SK-MEL-5 (cell line): ENCODE measurements at places on chromosomes 1 and 21. TPM values are rescaled to one million over a fixed set of nuclear protein-coding genes. Genes with fewer than 3 reads are reported as not detected.

JAM2 gene
- 0.11 and 0.26 TPM in 2 replicates for total RNA-seq

PRR9 gene
- not detected in 2 replicates for total RNA-seq

LCE2C gene
- total RNA-seq: not detected in 2 replicates

TESK2 gene
- 32.9 and 36.1 TPM in 2 replicates for total RNA-seq

CCDC27 gene
- 0.05 TPM in 1 of 2 replicates, not detected in the other for total RNA-seq

ROR1 gene
- 2.6 and 2.8 TPM in 2 replicates for total RNA-seq

DENND2D gene
- 3.0 and 3.5 TPM in 2 replicates for total RNA-seq

PTGER3 gene
- 0.03 and 0.05 TPM in 2 replicates for total RNA-seq

DEPDC1 gene
- 23.3 and 27.6 TPM in 2 replicates for total RNA-seq

B3GALT6 gene
- 25.9 and 29.0 TPM in 2 replicates for total RNA-seq

TMPRSS3 gene
- 0.34 TPM in 1 of 2 replicates, not detected in the other for total RNA-seq

ACTL8 gene
- total RNA-seq: 0.40 and 1.1 TPM in 2 replicates

GART gene
- 90.1 and 95.7 TPM in 2 replicates for total RNA-seq

REN gene
- not detected in 2 replicates for total RNA-seq

ARHGEF16 gene
- 0.45 and 0.58 TPM in 2 replicates for total RNA-seq

CRNN gene
- not detected in 2 replicates for total RNA-seq

C8A gene
- not detected in 2 replicates for total RNA-seq

CYP4Z1 gene
- total RNA-seq: not detected in 2 replicates

ADCY10 gene
- total RNA-seq: not detected in 2 replicates

CFH gene
- total RNA-seq: 1.3 and 1.7 TPM in 2 replicates

SLAMF9 gene
- 13.6 and 17.9 TPM in 2 replicates for total RNA-seq

TRIM63 gene
- 118 and 129 TPM in 2 replicates for total RNA-seq

LCK gene
- not detected in 2 replicates for total RNA-seq

SPTA1 gene
- 0.03 TPM in 1 of 2 replicates, not detected in the other for total RNA-seq
